T-helper 2 cell (primary cell): ENCODE measurements at places on chromosomes 1 and 21.

DNA sequence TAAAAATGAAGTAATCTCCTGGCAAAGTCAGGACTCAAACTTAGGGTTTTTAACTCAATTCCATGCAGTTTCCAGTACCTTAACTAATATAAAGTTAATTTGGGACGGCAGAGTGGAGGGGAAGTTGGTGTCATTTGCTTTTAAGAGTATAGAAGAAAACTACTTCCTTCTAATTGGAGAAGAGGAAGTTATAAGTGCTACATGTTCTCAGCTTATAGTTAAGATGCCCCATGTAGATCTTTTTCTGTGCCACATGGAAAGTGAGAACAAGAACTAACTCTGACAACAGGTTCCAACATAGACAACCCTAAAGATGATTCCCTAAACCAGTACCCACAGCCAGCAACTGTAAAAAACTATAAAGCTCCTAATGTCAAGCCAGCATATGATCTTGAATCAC, 11.5 kb downstream of the RRAGC start:
- no peak for DNase-seq

GRCh38 chr1:104932949-104933679, 1183.4 kb downstream of the AMY1C start:
- DNase-seq, result no peak

GRCh38 chr1:14543191-14543840, 55.2 kb upstream of the KAZN start:
- DNase-seq, result no peak

DNA sequence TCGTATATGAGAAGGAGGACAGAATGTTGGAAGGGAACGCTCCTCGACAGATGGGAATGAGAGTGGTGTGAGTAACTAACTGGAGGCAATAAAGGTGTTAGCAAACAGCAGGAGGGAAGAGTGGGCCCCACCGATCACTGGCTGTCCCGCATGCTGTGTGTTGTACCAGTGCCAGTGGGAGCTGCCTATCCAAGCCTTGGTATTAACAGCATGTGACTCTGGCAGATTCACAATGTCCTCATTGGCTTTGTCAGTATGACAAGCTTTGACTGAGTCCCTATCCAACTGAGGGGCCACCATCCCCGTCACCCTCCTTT, 188.3 kb downstream of the NRIP1 start:
- DNase-seq, result no peak

- DNase-seq, result no peak
These were observed 32.6 kb upstream of the BTG2 start for GRCh38 chr1:203272633-203273205.

- DNase-seq, result no peak
These were observed 35.1 kb downstream of the FRRS1 start for GRCh38 chr1:99731384-99731783.

DNA sequence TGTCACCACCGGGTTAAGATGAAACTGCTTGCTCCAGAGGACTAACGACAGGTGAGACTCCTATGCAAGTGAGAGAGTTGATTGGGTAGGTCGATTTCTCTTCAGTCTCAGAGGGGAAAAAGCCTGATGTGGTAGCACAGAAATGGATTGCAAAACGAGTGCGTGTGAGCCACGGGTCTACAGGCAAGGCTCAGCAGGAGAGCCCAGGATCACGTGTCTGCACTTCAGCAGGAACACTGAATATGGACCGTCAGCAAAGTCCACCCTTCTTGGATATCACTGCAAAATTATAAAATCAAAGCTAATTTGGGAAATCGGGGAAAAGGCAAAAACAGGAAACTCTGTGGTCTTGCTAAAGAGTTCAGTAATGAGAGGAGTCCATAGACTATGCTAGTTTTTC, 107.7 kb upstream of the ZNF648 start:
- DNase-seq, result no peak

DNA sequence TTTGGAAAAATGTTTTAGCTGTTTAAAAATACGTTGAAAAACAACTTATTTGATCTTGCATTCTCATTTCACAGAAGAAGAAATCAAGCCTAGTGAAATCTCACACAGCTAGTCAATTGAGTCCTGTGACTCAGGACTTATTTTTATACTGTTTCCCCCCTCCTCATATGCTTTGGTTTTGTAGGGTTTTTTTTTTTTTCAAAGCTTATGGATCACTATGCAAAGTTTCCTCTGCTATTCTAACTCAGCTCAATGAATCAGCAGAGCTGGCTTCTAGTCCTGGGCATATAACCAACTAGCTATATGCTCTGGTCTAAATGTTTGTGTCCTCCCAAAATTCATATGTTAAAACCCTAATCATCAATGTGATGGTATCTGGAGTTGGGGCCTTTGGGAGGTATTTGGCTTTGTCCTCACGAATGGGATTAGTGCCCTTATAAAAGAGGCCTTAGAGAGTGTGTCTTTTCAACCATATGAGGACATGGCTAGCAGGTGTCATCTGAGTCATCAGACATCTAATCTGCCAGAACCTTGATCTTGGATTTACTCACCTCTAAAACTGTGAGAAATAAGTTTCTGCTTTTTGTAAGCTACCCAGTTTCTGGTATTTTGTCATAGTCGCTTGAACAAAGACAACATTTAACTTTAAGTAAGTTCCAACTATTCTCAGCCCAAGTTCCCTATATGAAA, 317.2 kb upstream of the C1orf87 start:
- no peak for DNase-seq
